Mesothelial cell of epicardium (in vitro differentiated cells): ENCODE measurements at places on chromosomes 1 and 21. TPM values are rescaled to one million over a fixed set of nuclear protein-coding genes. Genes with fewer than 3 reads are reported as not detected.

ETNK2 gene
- total RNA-seq = 18.5 to 19.2 TPM (median 18.9 TPM) in 3 replicates

CHI3L2 gene
- total RNA-seq = not detected in 3 replicates

PRELP gene
- total RNA-seq = 2.8 to 3.3 TPM (median 3.2 TPM) in 3 replicates

C21orf58 gene
- total RNA-seq = 20.0 to 20.7 TPM (median 20.7 TPM) in 3 replicates

SPAG17 gene
- 2.7 to 4.7 TPM (median 3.7 TPM) in 3 replicates for total RNA-seq

CYYR1 gene
- 19.3 to 20.8 TPM (median 20.2 TPM) in 3 replicates for total RNA-seq

ORC1 gene
- 4.4 to 4.7 TPM (median 4.5 TPM) in 3 replicates for total RNA-seq
